ENCODE measurements at places on chromosomes 1 and 21.
A peak's percentile ranks its signal among the peaks of the same experiment; 100 is the strongest.

- peak; percentile 92 for DNase-seq
These were observed at the start of gene MTFR1L for GRCh38 chr1:25819491-25820246. MTFR1L (plus strand) TSS chr1:25819954; CDS start chr1:25823105, 3,151 bp downstream.

GRCh38 chr1:25796811-25797458 is 3.1 kb upstream of the SELENON start:
- peak; percentile 71 for DNase-seq

DNA sequence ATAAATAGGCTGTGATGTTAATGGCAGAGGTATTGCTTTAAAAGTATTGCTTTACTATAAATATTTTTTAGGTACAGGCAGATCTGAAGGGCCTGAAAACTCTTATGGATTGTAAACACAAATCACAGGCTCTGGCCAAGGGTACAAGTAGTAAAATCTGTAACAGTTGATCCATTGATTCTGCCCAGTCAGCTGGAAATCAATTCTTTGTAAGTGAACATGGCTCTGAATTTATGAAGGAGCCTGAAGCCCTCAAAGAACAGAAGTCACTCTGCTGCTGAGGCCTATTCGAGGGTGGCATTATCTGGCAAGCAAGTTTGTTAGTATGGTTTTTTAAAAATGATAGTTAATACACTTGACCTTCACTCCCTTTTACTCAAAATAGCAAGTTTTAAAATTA is 834.0 kb upstream of the TMPRSS15 start:
- DNase-seq, result no peak

DNA sequence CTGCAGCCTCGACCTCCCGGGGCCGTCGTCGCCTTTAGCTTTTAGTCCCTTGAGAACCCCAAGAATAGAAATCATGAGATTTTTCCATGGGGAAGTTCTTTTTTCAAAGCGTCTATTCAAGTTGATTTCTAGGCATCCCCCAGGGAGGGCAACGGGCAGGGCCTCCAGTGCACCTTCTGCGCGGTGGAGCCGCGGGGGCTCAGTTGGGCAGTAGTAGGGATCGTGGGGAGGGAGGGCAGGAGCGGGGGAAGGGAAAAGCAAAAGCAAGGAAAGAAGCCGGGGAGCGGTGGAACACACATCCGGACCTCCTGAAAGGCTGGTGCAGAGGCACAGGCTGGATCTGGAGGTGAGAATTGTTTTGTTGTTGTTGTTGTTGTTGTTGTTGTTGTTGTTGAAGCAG is 103.4 kb downstream of the PPIAL4G start:
- no peak for DNase-seq

DNA sequence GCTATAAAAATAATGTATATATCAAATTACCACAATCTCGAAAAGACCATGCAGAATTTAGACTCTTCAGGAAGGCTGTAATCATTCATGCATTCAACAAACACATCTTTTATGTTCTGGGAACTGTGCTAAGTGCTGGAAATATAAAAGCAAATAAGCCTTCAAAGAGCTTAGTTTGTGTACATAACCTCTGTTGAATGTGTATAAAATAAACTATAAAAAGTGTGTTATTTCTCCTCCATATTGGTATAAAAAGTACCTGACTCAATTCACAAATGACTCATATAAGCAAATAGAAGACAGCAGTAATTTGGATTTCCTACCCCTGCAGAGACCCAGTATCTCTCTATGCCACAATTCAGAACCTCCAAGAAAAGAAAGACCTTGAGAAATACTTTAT is 36.8 kb downstream of the RAB3GAP2 start:
- DNase-seq, result no peak

DNA sequence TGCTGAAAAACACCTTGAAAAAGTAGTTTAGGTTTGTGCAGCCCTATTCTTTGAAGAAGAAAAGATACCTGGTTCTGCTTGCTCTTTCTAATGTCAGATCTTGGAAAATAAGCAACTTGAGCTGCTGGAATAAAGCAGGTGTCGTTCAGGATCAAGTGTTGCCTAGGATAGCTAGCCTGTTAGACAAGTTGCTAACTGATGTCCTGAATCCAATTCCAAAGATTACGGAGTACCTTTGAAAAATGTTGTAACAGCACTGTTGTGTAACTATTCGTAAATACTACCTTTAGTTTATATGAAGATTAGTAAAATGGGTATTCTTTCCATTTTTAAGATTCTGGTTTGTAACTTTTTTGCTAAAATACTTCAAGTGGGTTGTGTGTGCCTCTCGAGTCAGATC is 151.5 kb downstream of the CLEC20A start:
- DNase-seq, result no peak

DNA sequence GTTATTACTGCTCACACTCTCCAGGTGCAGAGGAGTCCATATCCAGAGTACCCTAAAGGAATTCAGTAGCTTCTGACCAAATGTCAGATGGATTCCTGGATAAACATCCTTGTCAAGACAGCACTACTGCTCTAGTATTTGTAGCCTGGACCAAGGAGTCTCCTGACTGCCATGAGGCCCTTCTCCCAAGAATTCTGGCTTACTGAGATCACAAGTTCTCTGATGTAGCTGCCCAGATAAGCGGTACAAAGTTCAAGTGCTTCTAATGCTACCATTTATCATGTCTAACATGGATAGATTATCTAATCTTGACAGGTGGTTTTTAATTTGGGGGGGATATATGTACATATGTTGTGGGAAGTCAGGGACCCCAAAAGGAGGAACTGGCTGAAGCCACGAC is 196.6 kb upstream of the HMCN1 start:
- no peak for DNase-seq

- no peak for DNase-seq
These were observed 436.4 kb downstream of the DISC1 start for GRCh38 chr1:232062967-232063366.

DNA sequence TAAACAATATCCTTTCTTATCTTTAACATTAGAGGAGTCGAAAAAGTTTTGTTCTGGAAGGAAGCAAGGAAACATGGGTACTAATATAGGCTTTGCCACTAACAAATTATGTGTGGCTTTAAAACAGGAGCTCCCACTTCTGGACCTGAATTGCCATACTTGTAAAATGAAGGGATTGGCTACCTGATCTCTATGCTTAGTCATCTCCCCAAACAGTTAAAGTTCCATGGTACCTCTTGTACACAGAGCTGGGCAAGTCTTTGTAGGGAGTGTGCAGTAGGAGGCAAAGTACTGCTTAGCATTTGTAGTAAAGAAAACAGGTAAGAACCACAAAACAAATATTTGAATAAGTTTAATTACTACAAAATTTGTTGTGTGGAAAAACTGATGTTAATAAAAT is 81.3 kb downstream of the MAST2 start:
- DNase-seq, result no peak

GRCh38 chr1:212529211-212529741 is 79.3 kb upstream of the ATF3 start:
- DNase-seq, result no peak

- DNase-seq, result no peak
These were observed 39.6 kb upstream of the KDM4A start for GRCh38 chr1:43610339-43610738.

DNA sequence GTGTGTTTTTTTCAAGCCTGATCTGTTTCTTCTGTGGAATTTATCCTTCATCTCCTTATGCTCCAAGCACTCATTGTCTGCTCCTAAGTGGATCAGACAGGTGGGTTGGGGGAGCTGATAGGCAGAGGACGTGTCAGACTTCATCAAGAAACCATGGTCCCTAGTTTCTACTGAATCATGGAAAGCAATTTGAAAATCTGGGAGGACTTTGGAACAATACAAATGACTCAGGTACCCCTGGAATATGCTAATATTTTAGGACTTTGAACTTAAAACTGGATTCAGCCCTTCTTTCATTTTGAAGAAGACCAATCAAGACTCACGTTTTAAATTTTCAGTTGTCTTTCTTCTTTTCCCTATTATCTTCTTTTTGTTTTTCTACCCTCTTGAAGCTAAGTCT is 7.7 kb downstream of the ABCG1 start:
- no peak for DNase-seq

DNA sequence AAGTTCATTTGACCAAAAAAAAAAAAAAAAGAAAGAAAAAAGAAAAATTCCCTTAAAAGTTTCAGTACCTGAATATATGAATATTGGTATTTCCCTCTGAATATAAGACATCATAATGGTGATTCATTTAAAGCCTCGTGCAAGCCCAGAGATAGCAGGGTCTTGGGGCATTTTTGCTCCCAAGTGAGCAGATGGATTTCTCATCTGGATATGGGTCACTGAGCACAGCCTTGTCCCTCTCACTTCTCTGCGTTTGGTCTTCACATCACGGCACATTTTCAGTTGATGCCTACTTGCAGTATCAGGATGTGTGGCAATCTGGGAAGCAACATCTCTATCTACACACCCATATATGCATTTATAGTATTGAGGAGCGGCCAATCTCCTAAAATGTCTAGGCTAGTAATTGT is 12.7 kb downstream of the CD58 start:
- DNase-seq, result no peak

GRCh38 chr1:23286401-23286800 is 57.7 kb downstream of the HNRNPR start:
- no peak for DNase-seq

- no peak for DNase-seq
These were observed 4.9 kb downstream of the DNTTIP2 start for GRCh38 chr1:93874025-93874651.

- no peak for DNase-seq
These were observed 4.5 kb downstream of the RHOU start for GRCh38 chr1:228739826-228740225.

DNA sequence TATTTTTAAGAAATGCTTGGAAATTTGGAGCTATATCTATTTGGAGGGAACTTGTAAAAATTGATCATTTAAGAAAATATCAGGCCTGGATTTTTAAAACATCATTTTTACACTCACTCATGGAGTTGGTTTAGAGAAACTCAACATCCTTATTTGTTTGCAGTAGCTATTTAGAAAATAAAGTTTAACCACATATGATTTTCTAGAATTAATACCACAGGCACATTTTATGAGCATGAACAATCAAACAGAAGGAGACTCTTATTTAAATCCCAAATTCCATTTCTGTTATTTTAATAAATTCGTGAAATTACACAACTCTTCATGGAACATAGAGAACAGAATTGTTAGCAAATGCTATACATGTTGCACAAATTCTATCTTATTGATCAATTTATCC is 3.2 kb downstream of the CDKN2C start:
- DNase-seq, result no peak

GRCh38 chr1:104932030-104932915 is 1182.6 kb downstream of the AMY1C start:
- DNase-seq, result no peak

DNA sequence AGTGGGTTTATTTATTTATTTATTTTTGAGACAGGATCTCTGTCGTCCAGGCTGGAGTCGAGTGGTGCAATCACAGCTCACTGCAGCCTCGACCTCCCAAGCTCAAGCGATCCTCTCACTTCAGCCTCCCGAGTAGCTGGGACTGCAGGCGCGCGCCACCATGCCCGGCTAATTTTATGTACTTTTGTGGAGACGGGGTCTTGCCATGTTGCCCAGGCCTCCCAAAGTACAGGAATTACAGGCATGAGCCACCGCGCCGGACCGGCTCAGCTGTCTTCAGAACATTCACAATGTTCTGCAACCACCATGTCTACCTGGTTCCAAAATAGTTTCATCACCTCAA is 406 bp upstream of the DNAJC8 start:
- DNase-seq, result no peak

GRCh38 chr1:26158271-26158907 is 490 bp upstream of the FAM110D start:
- no peak for DNase-seq

GRCh38 chr1:79726911-79727310 is 720.4 kb upstream of the ADGRL4 start:
- DNase-seq, result no peak

DNA sequence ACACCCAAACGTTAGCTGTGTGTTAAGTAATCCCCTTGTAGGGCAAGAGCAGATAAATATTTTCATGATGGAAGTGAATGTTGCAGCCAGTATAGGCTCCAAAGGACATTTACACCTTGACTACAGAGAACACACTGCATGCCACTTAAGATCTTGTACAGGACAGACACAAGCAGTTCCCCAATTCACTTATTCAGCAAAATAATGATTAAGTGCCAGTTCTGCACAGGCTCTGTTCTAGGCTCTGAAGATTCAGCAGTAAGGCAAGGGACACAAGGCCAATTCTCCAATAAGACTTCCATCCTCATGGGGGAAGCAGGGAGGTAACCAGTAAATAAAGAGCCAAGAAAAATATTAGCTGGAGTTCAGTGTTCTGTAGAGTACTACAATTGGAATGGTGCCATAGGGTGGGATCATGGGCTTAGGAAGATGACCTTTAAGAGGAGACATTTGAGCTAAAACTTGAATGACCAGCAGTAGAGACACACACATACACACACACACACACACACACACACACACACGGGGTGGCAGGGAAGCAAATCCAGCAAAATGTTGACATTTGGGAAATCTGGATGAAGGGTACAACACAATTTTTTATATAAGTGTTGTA is 199.9 kb upstream of the JUN start:
- DNase-seq, result no peak

- DNase-seq, result no peak
These were observed 43.3 kb downstream of the KRTAP19-8 start for GRCh38 chr21:30994932-30995331.

DNA sequence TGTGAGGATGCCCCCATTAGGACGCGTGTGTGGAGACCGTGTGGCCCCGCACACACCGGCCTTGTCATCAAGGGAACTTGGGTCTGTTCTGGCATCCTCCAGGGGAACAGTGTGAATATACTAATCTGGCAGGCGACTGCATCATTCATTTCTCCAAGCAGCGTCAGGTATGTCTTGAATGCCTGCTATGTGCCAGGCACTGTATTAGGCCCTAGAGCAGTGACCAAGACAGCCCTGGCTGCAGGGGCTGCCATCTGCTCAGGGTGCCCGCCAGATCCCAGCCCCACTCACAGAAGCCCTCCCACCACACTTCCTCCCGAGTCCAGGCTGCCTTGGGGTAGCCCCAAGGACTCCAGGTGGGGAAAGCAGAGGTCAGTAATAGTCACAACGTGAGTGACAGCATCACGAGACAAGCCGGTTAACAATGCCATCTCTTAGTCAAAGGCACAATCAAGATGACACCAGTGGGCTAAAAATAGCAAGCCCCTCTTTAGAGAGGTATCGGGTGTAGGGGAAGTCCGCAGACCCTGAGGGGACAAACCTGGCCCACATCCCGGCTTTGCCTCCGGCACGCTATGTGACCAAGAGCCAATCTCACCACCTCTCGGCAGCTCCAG is 7.5 kb upstream of the LAPTM5 start:
- no peak for DNase-seq

DNA sequence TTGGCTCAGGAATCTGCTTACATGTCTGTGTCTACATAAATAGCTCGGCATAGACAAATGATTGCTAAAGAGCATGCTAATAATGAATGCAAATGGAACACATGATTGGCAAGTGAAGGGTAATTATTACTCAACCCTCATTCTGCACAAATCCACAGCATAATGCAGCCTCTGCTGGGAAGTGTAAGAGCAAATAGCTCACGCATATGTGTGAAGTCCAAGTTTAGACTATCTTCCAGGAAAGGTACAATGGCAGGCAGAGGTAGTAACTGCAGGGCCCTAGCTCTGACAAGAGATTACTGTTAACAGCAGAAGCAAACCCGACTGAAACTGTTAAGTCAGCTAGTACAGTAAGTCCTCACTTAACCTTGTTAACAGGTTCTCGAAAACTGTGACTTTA is 7.0 kb upstream of the IL6R start:
- no peak for DNase-seq

- DNase-seq, result no peak
These were observed 4.6 kb downstream of the LPGAT1 start for GRCh38 chr1:211825980-211826379.

GRCh38 chr1:63980740-63981407 is 207.1 kb downstream of the ROR1 start:
- DNase-seq, result no peak

All from activated effector memory CD4-positive, alpha-beta T cell treated with Interleukin-2 at 50 U/mL for 16 hours (primary cell).